ENCODE measurements at places on chromosomes 3 and 15.

DNA sequence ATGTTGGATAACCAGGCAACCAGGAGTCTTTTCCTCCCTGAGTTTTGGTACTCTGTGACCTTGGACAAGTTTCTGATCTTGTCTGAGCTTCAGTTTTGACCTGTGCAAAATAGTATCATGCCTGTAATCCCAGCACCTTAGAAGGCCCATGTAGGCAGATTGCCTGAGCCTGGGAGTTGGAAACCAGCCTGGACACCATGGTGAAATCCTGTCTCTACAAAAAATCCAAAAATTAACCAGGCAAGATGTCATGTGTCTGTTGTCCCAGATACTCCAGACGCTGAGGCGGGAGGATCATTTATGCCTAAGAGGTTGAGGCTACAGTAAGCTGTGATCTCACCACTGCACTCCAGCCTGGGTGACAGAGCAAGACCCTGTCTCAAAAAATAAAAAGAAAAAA, 114.8 kb downstream of the IL12A start:
- DNase-seq, result no peak

DNA sequence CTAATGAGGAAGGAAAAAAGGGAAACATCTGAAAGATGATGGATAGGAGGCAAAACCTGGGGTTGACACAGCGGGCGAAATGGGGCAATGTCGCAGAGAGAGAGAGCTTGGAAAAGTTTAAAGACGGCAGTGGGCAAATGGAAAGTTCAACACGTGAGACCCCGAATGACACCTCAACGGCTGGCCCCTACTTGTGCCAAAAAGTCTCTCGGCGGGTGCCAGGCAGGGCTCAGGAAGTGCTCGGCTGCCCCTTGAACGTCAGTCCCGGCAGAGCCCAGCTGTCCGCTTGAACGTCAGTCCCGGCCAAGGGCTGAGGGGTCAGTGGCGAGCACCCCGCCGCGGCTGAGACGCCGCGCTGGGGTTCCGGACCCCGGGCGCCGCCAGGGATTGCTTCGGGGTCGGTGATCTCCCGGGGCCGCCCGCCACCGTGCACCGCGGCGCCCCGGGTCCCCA, 658 bp downstream of the EOGT start:
- peak; percentile 34 for DNase-seq

DNA sequence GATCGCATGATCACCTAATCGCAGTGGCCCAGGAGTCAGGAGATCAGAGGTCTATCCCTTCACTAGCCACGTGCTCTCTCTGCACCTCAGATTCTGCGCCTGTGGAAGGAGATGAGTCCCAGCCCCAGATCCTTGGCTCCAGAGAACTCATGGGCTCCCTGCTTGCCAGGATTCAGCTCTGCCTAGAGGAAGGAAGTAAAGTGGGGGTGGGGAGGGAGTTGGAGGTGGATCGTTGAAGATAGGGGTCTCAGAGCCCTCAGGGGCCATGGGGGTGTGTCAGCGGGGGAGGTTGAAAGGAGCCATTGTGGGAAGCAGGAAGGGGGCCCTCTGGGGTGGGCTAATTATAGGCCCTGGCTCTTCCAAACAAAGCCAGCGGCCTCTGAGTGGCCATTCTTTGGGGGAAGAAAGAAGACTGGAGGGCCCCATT, 11.3 kb upstream of the STRA6 start:
- no peak for DNase-seq

- no peak for DNase-seq
Observed at GRCh38 chr3:108108416-108108815, 17.6 kb upstream of the CD47 start.

DNA sequence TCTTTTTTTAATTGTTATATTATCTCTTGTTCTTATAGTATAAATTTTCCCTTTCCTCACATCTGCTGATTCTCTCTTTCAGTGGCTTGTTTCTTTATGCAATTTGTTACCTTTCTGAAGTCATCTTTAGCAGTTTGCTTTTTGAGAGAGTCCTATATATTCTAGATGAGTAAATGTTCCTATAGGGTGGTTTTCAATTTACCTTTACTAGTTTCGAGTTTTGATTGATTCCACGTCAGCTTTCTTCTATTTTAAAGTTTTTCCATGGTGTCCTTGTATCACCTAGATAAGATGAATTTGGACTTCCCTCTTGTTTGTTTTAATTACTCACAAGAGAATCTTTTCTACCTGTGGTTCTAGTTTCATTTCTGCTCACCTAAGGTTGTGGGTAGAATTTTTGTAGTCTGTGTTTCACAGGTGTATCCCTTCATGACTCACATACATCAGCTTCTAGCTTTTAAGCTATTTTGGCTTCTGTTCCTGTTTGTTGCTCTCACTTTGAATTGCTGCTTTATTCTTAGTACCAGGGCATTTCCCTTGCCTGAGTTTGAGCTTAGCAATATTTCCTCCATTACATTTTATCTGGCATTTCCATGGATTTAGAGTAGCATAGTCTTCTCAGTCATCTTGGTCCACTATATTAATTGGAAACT, 6.4 kb downstream of the TEX9 start:
- DNase-seq, result no peak

- DNase-seq, result peak; percentile 72
Observed at GRCh38 chr3:186259612-186260383, 102.2 kb downstream of the DGKG start.

DNA sequence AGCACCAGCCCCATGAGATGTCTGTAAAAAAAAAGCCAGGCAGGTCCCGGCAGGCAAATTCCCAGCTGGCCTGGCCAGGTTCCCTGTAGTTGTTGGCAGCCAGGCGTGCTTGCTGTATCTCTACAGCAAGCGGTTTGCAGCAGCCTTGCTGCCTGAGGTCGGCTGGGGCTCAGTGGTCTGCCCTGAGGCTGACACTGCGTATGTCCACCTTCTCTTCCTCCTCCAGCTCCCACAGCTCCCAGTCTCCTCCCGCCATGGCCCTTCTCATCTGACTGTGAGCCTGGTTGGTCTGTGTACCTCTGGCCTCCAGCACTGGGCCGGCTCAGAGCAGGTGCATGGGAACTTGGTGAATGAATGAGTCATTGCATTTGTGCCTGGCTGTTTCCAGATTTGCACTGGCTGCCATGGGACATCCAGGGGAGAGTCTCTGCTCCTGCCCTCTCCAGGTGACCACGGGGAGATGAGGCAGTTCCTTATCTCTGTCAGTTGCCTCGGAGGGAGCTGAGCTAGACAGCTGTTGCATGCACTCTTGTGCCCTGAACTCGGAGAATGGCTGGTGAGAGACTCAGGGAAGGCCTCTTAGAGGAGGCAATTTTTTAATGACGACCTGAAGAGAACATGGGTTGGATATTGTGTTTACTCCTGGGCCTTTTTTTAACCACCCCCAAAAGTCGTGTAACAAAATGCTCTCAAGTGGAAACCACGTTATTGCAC, 43.0 kb downstream of the SPSB4 start:
- DNase-seq, result no peak

DNA sequence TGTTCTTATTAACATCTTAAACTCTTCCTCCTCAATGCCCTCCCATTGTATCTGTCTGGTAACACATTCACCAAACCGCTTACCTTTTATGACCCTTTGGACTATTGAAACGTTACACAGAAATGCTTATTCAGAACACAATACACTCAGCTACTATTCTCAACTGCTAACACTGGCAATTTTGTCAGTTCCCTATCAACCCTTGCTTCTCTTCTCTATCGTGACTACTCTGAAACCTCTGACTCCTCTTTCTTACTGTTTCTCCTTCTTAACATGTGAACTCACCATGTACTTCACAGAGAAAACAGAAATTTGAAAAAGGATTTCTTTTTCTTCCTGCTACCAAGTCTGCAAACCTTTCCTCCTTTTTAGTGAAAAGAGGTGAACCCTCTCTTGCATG, 232.9 kb upstream of the GPR149 start:
- no peak for DNase-seq

- no peak for DNase-seq
Observed at GRCh38 chr3:10408680-10409079, 87.8 kb upstream of the SEC13 start.

DNA sequence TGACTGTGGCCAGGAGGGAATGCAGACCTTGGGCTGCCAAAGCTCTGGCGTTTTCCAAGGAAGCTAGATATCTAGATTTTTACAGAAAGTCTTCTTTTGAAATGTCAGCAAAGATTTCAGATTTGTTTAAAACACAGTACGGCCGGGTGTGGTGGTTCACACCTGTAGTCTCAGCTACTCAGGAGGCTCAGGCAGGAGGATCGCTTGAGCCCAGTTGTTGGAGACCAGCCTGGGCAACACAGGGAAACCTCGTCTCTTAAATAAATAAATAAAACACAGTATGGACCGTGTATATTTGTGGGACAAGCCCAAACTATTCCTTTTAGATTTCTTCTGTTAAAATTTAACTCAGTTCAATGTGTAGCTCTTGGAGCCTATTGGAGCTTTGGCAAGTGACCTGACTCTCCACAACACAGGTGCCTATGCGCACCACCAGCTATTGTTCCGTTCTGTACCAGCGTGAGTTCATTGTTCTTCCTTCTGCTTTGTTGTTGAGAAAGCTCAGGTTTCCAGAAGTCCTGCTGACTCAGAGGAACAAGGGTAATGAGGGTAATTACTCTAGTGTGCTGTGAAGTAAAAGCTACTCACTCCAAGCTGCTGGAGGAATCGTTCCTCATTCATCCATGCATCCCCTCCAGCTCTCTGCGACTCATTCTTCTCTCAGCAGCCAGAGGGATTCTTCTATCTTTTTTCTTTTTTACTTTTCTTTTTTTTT, 73.1 kb upstream of the SLC6A6 start:
- DNase-seq, result no peak

DNA sequence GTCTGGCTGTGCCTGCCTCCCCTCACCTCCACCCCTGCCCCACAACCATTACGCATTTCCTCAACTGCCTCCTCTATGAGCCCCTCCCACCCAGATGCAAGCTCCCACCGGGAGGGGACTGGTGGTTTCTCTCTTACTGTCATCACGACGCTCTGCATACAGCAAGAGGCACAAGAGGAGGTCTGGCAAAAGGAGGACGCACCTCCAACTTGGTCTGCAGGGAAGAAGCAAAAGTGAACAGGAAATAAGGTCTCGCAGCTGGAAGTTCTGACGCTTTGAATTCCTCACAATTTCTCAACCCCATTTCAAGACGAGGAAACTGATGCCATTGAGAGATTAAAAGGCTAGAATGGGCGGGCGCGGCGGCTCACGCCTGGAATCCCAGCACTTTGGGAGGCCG, 42.3 kb upstream of the MUC4 start:
- DNase-seq, result no peak

- no peak for DNase-seq
Observed at GRCh38 chr3:69761896-69762767, 22.9 kb downstream of the MITF start.

DNA sequence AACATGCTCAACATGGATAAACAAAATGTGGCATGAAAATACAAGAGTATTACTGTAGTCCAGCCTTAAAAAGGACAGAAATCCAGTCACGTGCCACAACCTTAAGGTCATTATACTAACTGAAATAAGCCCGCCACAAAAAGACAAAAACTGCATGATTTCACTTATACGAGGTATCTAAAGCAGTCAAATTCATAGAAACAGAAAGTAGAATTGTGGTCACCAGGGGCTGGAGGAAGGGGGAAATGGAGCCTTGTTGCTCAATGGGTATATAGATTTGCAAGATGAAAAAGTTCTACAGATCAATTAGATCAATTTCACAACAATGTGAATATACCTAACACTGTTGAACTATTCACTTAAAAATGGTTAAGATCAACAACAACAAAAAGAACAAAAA, 7.4 kb downstream of the GLB1 start:
- no peak for DNase-seq

- DNase-seq, result no peak
Observed at GRCh38 chr3:41569632-41570305, 370.5 kb downstream of the CTNNB1 start.

All from activated CD4-positive, alpha-beta T cell treated with anti-CD3 and anti-CD28 coated beads, Interleukin-2, amount 50 U/mL, for 48 hours (primary cell).